ENCODE measurements at places on chromosomes 16 and 17.

- DNase-seq, result peak; percentile 19
Observed at GRCh38 chr17:39618246-39618913, 8.4 kb upstream of the PPP1R1B start.

GRCh38 chr16:20291208-20292206 lies 35.8 kb downstream of the GP2 start:
- no peak for DNase-seq

- no peak for DNase-seq
Observed at GRCh38 chr17:80443916-80444643, 29.1 kb downstream of the ENDOV start.

DNA sequence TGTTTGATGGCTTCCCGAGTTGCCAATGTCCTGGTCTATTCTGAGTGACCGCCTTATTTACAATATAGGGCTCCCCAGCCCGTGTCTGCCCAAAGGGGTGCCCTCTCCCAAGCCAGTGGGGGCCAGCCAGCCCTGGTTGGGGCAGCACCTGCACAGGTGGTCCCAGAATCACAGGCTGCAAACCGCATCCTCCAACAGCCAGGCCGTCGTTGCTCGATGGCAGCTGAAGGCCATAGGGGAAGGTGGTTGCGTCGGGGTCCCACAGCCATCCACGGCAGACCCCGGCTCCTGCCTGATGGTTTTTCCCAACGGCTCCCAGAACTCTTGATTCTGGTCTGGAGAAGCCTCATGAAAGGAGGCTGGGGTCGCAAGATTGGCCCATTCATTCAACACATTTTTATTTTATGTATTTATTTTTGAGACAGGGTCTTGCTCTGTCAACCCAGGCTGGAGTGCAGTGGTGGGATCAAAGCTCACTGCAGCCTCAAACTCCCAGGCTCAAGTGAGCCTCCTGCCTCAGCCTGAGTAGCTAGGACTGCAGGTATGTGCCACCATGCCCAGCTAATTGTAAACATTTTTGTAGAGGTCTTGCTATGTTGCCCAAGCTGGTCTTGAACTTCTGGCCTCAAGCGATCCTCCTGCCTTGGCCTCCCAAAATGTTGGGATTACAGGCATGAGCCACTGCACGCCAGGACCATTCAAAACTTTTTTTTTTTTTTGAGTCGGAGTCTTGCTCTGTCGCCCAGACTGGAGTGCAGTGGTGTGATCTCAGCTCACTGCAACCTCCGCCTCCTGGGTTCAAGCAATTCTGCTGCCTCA lies 79.0 kb upstream of the TOB1 start:
- DNase-seq, result no peak

DNA sequence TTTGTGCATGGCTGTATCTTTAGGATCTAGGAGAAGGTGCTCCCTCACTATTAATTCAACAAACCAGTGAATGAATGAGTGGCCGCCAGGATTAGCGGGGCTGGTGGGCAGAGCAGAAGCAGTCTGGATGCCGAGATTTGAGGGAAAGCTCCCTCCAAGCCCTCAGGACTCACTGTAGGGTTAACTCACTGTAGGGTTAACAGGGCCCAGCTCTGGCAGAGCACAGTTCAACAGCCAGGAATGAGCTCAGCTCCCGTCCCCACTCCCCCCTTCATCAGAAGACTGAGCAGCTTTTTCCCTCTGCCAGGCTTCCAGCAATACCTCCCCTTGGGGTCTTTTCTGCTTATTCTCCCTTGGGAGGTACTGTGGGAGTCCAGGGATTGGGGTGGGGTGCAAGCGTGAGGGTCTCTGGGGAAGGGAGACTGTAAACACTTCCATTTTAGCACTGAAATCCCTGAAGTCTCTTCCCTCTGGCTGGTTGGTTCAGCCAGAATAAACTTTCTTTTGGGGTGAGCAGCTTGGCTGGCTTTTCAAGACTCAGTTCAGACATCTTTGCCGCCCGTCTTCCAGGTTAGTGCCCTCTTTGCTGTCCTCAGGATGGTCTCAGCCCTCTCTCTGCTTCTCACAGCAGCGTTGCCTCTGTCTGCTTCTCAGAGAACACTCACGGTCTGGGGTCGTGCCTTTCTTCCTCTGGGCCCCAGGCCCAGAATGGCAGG lies 53.7 kb upstream of the WSB1 start:
- DNase-seq, result no peak
